ENCODE measurements at places on chromosomes 2 and 18. TPM values are rescaled to one million over a fixed set of nuclear protein-coding genes. Genes with fewer than 3 reads are reported as not detected.

- H3K4me1 ChIP-seq = no peaks in the 10 kb centered on the region
- no peaks in the 10 kb centered on the region for H3K27me3 ChIP-seq
- no peaks in the 10 kb centered on the region for H3K36me3 ChIP-seq
- H3K27ac ChIP-seq = no peak overlapping the region
- no peak for DNase-seq
Observed at GRCh38 chr2:69721022-69721421, 20.9 kb upstream of the ANXA4 start.

GRCh38 chr18:6210349-6211173 is 204.2 kb downstream of the L3MBTL4 start:
- no peaks in the 10 kb centered on the region for H3K36me3 ChIP-seq
- no peak overlapping the region for H3K27ac ChIP-seq
- DNase-seq = no peak

GRCh38 chr2:198465970-198466369 is 661.6 kb downstream of the PLCL1 start:
- no peaks in the 10 kb centered on the region for H3K4me1 ChIP-seq
- H3K27ac ChIP-seq = no peak overlapping the region
- no peak overlapping the region for H3K4me3 ChIP-seq
- no peak for DNase-seq

- H3K27me3 ChIP-seq = no peaks in the 10 kb centered on the region
- peak; percentile 55 for DNase-seq
- peaks cover 3% of the 10 kb centered on the region for H3K4me1 ChIP-seq
- H3K4me3 ChIP-seq = no peak overlapping the region
- no peaks in the 10 kb centered on the region for H3K36me3 ChIP-seq
Observed at GRCh38 chr18:808502-808901, 3.5 kb downstream of the YES1 start.

The YWHAQ gene
- polyA plus RNA-seq = 666 TPM

- peaks cover 16% of the 10 kb centered on the region for H3K4me1 ChIP-seq
- H3K4me3 ChIP-seq = peak overlapping the region; percentile 96
- peak overlapping the region; percentile 98 for H3K27ac ChIP-seq
- peak; percentile 92 for DNase-seq
Observed at GRCh38 chr2:28390241-28390745, 2.4 kb upstream of the FOSL2 start.

DNA sequence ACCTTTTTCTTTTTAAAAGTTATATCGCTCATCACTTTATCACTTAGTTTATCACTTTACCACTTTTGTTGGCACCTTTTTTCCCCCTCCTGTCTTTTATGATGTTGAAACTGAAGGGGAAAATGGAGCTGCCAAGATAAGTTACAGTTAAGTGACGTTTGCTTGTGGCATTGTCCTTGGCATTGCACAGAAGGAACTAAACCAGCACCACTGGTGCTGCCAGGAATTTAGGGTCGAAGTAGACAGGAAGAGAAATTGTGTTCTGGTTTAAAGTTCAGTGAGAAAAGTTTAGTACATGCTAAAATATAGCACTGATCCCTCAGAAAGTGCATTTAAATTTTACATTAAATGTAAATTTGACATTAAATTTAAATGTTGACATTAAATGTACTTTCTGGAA is 49.9 kb downstream of the MYO1B start:
- H3K4me1 ChIP-seq = peaks cover 45% of the 10 kb centered on the region
- H3K27me3 ChIP-seq = no peaks in the 10 kb centered on the region
- DNase-seq = no peak
- H3K4me3 ChIP-seq = no peak overlapping the region
- no peaks in the 10 kb centered on the region for H3K36me3 ChIP-seq
- no peak overlapping the region for H3K27ac ChIP-seq

DNA sequence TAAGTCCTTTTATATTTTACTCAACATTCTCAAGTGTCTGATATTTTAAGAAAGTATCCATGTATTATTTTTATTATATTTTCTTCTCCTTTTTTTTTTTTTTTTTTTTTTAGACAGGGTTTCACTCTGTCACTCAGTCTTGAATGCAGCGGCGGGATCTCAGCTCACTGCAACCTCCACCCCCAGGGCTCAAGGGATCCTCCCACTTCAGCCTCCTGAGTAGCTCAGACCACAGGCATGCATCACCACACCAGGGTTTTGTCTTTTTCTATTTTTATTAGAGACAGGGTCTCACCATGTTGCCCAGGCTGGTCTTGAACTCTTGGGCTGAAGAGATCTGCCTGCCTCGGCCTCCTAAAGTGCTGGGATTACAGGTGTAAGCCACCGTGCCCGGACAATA is 212.1 kb downstream of the TCF4 start:
- no peaks in the 10 kb centered on the region for H3K36me3 ChIP-seq
- no peak overlapping the region for H3K4me3 ChIP-seq
- DNase-seq = no peak
- no peak overlapping the region for H3K27ac ChIP-seq

GRCh38 chr18:72762515-72763122 is 105.2 kb downstream of the NETO1 start:
- H3K36me3 ChIP-seq = no peaks in the 10 kb centered on the region
- DNase-seq = peak; percentile 76
- no peaks in the 10 kb centered on the region for H3K4me1 ChIP-seq
- H3K27ac ChIP-seq = no peak overlapping the region
- no peak overlapping the region for H3K4me3 ChIP-seq

DNA sequence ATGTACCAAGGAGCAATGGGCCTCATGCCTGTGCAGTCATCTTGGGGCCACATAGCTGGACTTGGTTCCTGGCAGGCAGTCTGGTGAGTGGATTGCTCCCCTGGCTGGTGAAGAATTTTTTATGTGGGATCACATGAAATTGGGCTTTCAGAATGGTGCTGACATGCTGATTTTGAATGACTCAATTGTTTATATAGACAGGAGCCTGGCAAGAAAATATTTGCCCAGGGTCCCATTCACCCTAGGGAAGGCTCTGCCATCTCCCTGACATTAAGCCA is 266.9 kb downstream of the DYSF start:
- H3K4me1 ChIP-seq = peaks cover 4% of the 10 kb centered on the region
- H3K4me3 ChIP-seq = no peak overlapping the region
- no peak overlapping the region for H3K27ac ChIP-seq
- H3K36me3 ChIP-seq = no peaks in the 10 kb centered on the region
- H3K27me3 ChIP-seq = peaks cover 6% of the 10 kb centered on the region

- H3K27ac ChIP-seq = no peak overlapping the region
- H3K36me3 ChIP-seq = peaks cover 7% of the 10 kb centered on the region
- H3K4me1 ChIP-seq = no peaks in the 10 kb centered on the region
- no peak overlapping the region for H3K4me3 ChIP-seq
- no peaks in the 10 kb centered on the region for H3K27me3 ChIP-seq
Observed at GRCh38 chr2:95087379-95087778, 34.2 kb downstream of the MRPS5 start.

DNA sequence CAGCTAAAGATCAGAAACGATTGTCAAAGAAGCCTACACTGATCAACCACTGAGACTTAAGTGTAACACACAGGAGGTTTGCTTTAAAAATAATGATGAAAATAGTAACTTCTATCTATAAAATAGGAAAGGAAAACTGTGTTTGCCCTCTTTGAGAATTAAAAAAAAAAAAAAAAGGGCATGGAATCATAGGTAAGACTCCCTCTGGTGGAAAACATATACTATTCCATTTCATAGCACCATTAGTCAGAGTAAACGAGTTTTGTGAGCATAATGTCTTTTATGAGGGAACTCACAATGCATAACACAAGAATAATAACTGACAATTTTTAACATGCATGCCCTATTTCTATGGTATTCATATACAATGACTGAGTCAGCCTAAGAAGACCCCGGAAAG is 36.3 kb downstream of the SLC35F5 start:
- H3K36me3 ChIP-seq = no peaks in the 10 kb centered on the region
- H3K4me1 ChIP-seq = peaks cover 2% of the 10 kb centered on the region
- no peak overlapping the region for H3K4me3 ChIP-seq

The CD226 gene
- 0.42 TPM for polyA plus RNA-seq

The RTP5 gene
- not detected for polyA plus RNA-seq

GRCh38 chr18:48815179-48815515 is 135.6 kb downstream of the SMAD7 start:
- H3K27ac ChIP-seq = no peak overlapping the region
- no peak overlapping the region for H3K4me3 ChIP-seq
- no peak for DNase-seq
- no peaks in the 10 kb centered on the region for H3K4me1 ChIP-seq
- peaks cover 3% of the 10 kb centered on the region for H3K36me3 ChIP-seq
- H3K27me3 ChIP-seq = no peaks in the 10 kb centered on the region

The PTGR3 gene
- polyA plus RNA-seq = 18.1 TPM

The UGT1A6 gene
- not detected for polyA plus RNA-seq

The PJVK gene
- polyA plus RNA-seq = 0.89 TPM

The ZNF804A gene
- polyA plus RNA-seq = 3.5 TPM

- H3K27me3 ChIP-seq = peaks cover 2% of the 10 kb centered on the region
- no peaks in the 10 kb centered on the region for H3K4me1 ChIP-seq
- no peak for DNase-seq
Observed at GRCh38 chr2:169659320-169659719, 34.9 kb downstream of the CFAP210 start.

DNA sequence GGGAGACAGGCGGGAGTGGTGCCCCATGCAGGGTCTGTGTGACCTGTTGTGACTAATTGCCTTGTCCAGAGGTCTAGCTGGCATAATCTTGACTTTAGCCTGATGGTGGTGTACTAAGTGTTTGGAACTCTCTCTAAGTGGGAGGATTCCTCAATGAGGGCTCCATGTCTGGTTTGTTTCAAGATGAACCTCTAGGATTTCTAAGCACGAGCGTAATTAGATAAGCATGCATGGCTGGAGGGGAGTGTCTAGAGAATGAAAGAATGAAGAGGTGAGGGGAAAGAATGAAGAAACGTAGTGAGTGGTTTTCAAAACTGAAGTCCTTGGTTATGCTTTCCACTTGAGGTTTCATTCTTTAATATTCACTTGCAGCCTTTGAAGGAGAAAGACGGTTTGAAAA is 833.2 kb upstream of the GYPC start:
- H3K27me3 ChIP-seq = no peaks in the 10 kb centered on the region
- no peaks in the 10 kb centered on the region for H3K4me1 ChIP-seq
- no peak for DNase-seq
- no peak overlapping the region for H3K27ac ChIP-seq

DNA sequence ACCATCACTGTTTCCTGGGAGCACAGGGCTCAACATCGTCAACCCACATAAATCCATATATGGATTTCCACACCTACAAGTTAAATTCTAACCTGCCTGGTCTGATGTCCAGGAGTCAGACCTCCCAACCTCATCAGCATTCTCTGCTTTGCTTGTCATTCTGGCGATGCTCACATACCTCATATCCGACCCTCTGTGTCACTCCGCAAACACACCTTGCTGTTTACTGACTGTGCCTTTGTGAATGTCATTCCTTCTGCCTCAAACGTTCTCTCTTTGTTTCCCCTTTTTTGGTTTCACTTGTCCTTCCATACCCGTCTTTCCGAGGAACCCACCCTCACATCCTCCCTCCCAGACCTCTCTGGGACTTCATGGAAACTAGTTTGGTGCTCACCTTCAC is 187.1 kb downstream of the ACTR3 start:
- H3K4me1 ChIP-seq = no peaks in the 10 kb centered on the region
- no peak overlapping the region for H3K4me3 ChIP-seq
- H3K27me3 ChIP-seq = no peaks in the 10 kb centered on the region
- no peaks in the 10 kb centered on the region for H3K36me3 ChIP-seq
- DNase-seq = no peak

DNA sequence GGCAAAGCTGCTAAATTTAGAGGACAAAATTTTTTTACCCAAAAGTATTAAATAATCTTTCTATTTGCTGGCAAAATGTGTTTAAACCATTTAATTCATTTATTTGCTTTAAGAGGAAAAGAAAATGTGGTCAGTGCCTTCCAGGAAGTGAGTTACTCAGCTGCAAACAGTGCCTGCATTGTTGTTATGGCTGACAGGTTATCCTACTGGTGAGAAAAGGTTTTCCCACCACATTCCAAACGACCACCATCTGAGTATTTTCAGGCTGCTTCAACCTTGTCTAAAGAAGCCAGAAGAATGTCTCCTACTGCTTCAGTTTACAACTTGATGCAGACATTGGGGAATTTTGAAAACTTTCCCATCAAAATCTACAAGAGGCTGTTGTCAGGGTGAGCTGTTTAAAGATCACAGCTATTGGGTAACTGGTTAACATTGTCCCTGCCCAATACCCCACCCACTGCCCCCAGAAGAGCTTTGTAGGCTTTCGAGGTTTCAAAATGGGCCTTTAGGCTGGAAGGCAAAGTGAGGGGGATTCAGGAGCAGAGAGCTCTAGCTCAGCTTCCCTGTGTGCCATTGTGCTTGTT is 461.3 kb upstream of the FANCL start:
- no peak overlapping the region for H3K27ac ChIP-seq
- H3K4me1 ChIP-seq = no peaks in the 10 kb centered on the region
- no peaks in the 10 kb centered on the region for H3K27me3 ChIP-seq
- H3K36me3 ChIP-seq = no peaks in the 10 kb centered on the region
- DNase-seq = peak; percentile 76
- H3K4me3 ChIP-seq = no peak overlapping the region

The ANO7 gene
- 0.70 TPM for polyA plus RNA-seq

The SERPINB7 gene
- 15.6 TPM for polyA plus RNA-seq

GRCh38 chr18:63299837-63300745 is 19.5 kb downstream of the BCL2 start:
- no peak for DNase-seq
- H3K27ac ChIP-seq = no peak overlapping the region
- no peaks in the 10 kb centered on the region for H3K4me1 ChIP-seq
- no peak overlapping the region for H3K4me3 ChIP-seq
- no peaks in the 10 kb centered on the region for H3K36me3 ChIP-seq

The MAP3K19 gene
- not detected for polyA plus RNA-seq

The CXCR2 gene
- polyA plus RNA-seq = not detected

DNA sequence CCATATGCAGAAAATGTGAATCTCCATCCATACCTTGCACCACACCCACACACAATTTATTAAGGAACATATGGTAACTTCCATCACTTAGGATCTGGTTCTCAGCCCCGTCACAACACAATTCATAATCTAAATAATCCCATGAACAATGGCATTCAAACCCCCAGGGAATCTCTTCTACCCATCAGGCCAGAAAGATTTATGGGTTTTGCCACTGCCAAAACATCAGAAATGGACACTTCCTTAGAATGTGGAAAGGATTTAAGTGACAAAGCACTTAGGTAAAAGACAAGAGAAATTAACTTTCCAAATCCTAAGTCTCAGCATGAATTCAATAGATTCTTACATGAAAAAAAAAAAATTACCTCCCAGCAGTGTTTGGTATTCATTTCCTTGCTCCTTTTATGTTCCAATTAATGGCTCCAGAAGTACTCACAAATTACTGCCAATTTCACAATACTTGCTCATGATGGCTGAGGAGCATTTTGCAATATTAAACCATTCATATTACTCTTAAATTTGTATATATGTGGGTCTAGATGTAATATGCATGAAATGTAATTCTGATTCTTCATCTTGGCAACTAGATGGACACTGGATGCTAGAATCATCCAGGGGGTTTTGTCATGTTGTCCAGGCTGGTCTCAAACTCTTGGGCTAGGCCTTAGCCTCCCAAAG is 56.5 kb upstream of the TMEM247 start:
- no peaks in the 10 kb centered on the region for H3K4me1 ChIP-seq
- H3K4me3 ChIP-seq = no peak overlapping the region
- no peak overlapping the region for H3K27ac ChIP-seq
- DNase-seq = no peak

- H3K27me3 ChIP-seq = no peaks in the 10 kb centered on the region
- H3K36me3 ChIP-seq = peaks cover 2% of the 10 kb centered on the region
- no peak overlapping the region for H3K27ac ChIP-seq
- peaks cover 31% of the 10 kb centered on the region for H3K4me1 ChIP-seq
- H3K4me3 ChIP-seq = no peak overlapping the region
Observed at GRCh38 chr2:134262684-134263083, 8.8 kb downstream of the MGAT5 start.
